ENCODE measurements at places on chromosomes 13 and 19.

DNA sequence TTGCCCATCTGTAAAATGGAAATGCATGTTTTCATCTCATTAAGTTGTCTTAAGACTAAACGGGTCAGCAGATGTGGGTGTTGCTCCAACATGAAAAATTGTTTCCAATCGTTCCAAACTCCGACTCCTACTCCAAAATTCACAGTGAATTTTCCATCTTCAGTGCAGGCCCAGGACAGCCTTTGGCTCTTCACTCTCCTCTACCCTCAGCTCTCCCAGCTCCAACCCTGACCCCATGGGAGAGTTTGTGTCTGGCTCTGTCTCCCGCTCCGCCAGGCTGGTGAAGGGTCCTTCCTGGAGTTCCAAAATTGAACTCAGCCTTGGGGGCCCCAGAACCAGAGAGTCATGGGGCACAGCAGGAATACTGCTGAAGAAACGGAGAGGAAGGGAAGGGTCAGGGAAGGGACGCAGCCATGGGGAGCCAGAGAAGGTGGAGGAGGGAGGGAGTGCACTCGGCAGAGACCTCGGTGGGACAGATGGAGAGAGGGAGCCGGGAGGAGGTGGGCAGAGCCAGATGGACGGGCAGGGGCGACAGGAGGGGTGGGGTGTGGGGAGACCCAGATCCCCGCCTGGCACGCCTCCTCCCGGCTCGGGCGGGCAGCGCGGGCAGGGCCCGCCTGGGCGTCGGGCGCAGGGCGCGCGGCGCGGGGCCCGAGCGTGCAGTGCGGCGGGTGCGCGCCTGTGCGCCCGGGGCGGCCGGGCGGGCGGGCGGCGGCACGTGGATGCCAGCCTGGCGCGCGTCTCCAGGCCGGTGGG is 45.6 kb downstream of the CELF5 start:
- no peak overlapping the region for H3K27ac ChIP-seq
- H3K4me3 ChIP-seq = no peak overlapping the region
- no peaks in the 10 kb centered on the region for H3K36me3 ChIP-seq
- H3K27me3 ChIP-seq = peaks cover 14% of the 10 kb centered on the region
- H3K4me1 ChIP-seq = peaks cover 5% of the 10 kb centered on the region

GRCh38 chr19:28899703-28900102 is 313.2 kb downstream of the UQCRFS1 start:
- H3K4me1 ChIP-seq = no peaks in the 10 kb centered on the region
- no peak overlapping the region for H3K27ac ChIP-seq
- H3K4me3 ChIP-seq = no peak overlapping the region
- no peaks in the 10 kb centered on the region for H3K36me3 ChIP-seq

DNA sequence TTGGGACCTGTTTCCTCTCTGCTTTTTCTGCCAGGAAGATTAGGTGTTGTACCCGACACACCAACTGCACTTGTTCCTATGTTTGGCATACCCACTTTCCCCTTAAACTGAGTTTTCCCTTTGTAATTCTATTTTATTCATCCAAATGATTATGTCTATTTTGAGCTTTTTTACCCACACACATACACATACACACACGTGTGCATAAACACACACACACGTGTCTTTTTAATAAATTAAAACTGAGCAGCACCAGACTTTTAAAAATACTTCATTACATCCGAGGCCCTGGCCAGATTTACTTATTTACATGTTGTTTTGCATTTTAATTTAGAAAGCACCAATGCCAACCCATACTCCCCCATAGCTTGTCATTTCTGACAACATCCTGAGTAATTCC is 350.0 kb downstream of the DNAJC15 start:
- H3K36me3 ChIP-seq = no peaks in the 10 kb centered on the region
- H3K27ac ChIP-seq = no peak overlapping the region
- no peaks in the 10 kb centered on the region for H3K27me3 ChIP-seq
- DNase-seq = no peak
- H3K4me1 ChIP-seq = peaks cover 7% of the 10 kb centered on the region
- no peak overlapping the region for H3K4me3 ChIP-seq

DNA sequence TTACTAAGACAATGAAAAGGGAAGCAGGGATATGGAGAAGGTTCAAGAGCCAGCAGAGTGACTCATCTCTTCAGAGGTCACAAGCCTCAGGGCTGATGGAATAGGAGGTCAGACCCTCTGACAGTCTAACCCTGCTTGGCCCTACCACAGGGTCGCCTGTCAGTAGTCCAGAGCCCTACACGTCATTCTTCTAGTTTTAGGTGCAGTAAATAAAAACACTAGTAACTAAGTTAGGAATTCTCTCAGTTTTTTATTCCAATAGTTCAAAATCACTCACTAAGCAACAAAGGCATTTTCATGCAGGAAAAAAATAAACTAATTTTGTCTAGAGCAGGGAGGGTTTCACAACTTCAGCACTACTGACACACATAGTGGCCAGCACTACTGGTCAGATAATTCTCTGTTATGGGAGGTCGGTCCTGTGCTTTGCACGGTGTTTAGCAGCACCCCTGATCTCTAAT is 27.2 kb downstream of the FOXO1 start:
- no peaks in the 10 kb centered on the region for H3K27me3 ChIP-seq
- H3K36me3 ChIP-seq = no peaks in the 10 kb centered on the region
- DNase-seq = no peak
- H3K4me3 ChIP-seq = no peak overlapping the region
- H3K4me1 ChIP-seq = peaks cover 31% of the 10 kb centered on the region
- H3K27ac ChIP-seq = no peak overlapping the region

DNA sequence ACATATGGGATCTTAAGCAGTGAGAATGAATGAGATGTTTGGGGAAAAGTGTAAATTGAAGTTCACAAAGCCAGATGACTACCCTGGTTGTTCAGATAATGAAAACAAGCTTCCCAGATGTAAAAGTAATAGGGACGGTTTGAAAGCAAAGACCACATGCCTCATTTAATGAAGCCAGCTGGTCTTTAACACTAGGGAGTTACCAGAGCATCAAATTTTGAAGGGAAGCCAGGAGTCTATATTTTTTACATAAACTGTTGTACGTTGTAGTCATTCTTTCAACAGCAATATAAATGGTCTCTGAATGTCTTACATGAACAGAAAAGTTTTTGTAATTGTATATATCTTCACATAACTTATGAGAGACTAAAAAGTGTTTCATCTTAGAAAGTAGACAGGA is 2604.5 kb upstream of the PCDH20 start:
- no peaks in the 10 kb centered on the region for H3K27me3 ChIP-seq
- no peaks in the 10 kb centered on the region for H3K36me3 ChIP-seq
- H3K4me3 ChIP-seq = no peak overlapping the region
- H3K4me1 ChIP-seq = no peaks in the 10 kb centered on the region
- DNase-seq = no peak

DNA sequence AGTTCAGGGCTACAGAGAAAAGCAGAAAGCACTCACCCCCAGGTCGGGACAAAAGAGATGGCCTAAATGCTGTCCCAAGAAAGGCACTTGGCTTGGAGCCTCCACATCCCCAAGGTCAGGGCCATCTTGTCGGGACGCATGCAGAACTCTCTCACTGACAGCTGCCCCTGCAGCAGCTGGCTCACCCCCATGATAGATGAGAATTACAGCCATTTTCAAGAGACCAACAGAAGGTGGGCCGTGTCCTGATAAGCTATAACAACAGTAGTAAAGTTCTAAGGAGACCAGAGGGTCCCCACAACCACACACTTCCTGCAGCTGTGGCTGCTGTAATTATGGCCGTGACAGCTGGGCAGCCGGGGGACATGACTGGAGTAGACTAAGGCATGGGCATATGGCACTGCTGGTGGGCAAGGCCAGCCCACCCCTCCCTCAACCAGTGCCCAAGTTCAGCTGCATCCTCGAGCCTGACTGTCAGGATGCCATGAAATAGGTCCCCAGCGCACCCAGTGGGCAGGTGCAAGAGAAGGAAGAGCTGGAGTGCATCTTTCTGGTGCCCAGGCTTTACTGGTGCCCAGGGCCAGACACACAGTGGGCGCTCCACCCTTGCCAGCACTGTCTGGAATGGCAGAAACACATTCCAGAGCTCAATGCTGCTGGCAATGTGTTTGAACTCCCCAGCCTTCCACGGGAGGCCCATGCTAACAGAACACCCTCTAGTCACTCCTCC is 436.7 kb upstream of the ZNF507 start:
- no peaks in the 10 kb centered on the region for H3K4me1 ChIP-seq
- no peak for DNase-seq
- no peaks in the 10 kb centered on the region for H3K27me3 ChIP-seq

DNA sequence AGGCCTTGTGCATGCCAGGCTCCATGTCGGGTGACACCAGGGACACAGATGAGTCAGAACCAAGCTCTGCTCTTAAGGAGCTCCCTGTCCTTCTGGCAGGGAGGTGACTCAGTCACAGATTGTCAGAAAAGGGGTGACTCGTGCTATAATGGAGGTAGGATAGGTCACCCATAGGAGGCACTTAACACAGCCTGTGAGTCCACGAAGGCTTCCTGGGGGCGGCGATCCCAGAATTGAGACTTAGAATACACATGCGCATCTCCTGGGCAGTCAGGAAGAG is 19.6 kb downstream of the FUZ start:
- no peaks in the 10 kb centered on the region for H3K4me1 ChIP-seq
- no peak overlapping the region for H3K27ac ChIP-seq
- no peaks in the 10 kb centered on the region for H3K27me3 ChIP-seq
- no peak overlapping the region for H3K4me3 ChIP-seq
- DNase-seq = no peak

DNA sequence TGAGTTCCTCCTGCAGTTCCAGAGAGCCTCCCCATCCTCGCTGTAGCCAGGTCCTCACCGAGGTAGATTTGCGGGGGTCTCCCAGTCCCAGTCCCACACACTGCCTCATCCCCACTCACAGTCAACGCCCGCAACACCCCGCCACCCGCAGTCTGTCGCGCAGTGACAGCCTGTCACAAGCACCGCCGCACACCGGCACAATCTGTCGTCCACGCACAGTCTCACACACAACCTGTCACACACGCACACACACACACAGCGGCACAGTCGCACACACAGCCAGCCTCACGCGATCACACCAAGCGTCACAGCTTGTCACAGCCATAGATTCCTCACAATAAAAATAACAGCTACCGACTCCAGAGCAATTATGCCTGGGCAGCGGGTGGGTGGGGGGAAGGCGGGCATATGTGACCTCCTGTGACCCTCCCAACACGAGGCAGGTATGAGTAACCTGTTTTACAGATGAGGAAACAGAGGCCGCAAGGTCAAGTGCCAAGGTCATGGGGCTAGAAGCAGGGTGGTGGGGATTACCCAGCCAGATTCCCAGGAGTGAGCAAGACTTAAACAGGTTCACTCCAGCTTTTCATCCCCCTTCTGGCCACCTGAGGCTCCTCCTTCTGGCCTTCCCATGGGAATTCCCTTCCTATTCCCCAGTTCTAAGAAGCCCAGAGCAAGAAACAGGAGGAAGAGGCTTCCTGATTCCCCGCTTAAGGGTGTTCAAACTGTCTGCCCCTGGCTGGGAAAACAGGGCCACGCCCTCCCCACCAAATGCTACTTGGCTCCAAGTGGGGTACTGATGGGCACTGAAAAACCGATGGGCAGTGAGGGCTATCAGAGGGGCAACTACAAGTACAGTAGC is 13.9 kb downstream of the NFIX start:
- peaks cover 18% of the 10 kb centered on the region for H3K4me1 ChIP-seq
- no peak overlapping the region for H3K4me3 ChIP-seq
- no peak for DNase-seq
- H3K27ac ChIP-seq = no peak overlapping the region

DNA sequence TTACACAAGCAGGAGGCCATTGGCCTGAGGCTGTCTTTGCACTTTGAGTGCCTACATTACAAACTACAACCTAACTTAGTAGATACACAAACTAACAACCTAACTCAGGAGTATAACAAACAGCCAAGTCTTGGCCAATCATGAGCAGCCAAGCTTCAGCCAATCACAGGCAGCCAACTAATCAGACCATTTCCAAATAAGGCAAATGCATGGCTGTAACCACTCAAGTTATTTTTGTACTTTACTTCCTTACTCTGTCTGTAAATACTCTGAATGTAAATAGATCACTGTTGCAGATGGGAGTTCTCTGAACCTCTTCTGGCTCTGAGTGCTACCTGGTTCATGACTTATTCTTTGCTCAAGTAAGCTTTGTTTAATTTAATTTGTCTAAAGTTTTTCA is 748.1 kb upstream of the SGCG start:
- H3K27ac ChIP-seq = no peak overlapping the region
- H3K4me3 ChIP-seq = no peak overlapping the region
- no peaks in the 10 kb centered on the region for H3K4me1 ChIP-seq
- H3K36me3 ChIP-seq = no peaks in the 10 kb centered on the region
- no peak for DNase-seq

DNA sequence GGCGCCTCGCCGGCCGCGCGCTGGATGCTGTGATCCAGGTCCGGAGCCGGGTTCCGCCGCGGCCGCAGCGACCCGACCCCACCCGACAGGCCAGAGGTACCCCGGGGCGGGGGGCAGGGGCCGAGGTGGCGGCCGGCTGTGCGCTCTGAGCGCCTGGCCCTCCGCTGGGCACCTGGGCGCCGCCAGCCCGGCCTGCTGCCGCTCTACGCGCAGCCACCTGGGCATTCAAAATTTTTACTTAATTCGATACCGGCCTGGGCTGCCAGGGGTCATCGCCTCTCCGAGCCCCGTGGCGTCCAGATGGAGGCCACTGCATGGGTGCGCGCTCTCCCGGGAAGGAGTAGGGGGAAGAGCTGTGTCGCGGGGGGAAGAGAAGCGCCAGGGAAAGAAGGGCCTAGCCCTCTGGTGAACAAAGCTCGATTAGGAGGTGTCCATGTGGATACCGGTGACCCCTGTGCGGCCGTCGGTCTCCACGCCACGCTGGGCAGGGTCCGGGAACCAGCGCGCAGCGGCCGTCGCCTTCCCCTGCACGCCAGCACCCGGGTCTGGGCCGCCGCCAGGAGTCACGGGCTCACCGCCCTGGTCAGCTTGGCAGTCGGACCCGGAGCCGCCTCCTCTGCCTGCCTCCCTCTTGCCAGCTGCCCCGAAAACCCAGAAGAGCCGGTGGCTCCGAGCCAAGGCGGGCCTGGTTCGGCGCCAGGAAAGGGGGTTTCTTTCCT is 666 bp downstream of the BIVM start:
- H3K27me3 ChIP-seq = no peaks in the 10 kb centered on the region
- no peaks in the 10 kb centered on the region for H3K36me3 ChIP-seq
- peak overlapping the region; percentile 67 for H3K4me3 ChIP-seq
- peaks cover 14% of the 10 kb centered on the region for H3K4me1 ChIP-seq
- peak overlapping the region; percentile 24 for H3K27ac ChIP-seq

GRCh38 chr19:8526345-8527091 is 12.6 kb upstream of the ZNF414 start:
- H3K4me1 ChIP-seq = no peaks in the 10 kb centered on the region
- DNase-seq = no peak
- H3K27ac ChIP-seq = no peak overlapping the region
- no peak overlapping the region for H3K4me3 ChIP-seq

Data from effector memory CD4-positive, alpha-beta T cell (primary cell).